ENCODE measurements at places on chromosomes 1 and 21.

- DNase-seq = no peak
Observed at GRCh38 chr1:29896791-29897714, 660.7 kb downstream of the PTPRU start.

- DNase-seq = no peak
Observed at GRCh38 chr1:5481889-5482288, 510.3 kb downstream of the NPHP4 start.

DNA sequence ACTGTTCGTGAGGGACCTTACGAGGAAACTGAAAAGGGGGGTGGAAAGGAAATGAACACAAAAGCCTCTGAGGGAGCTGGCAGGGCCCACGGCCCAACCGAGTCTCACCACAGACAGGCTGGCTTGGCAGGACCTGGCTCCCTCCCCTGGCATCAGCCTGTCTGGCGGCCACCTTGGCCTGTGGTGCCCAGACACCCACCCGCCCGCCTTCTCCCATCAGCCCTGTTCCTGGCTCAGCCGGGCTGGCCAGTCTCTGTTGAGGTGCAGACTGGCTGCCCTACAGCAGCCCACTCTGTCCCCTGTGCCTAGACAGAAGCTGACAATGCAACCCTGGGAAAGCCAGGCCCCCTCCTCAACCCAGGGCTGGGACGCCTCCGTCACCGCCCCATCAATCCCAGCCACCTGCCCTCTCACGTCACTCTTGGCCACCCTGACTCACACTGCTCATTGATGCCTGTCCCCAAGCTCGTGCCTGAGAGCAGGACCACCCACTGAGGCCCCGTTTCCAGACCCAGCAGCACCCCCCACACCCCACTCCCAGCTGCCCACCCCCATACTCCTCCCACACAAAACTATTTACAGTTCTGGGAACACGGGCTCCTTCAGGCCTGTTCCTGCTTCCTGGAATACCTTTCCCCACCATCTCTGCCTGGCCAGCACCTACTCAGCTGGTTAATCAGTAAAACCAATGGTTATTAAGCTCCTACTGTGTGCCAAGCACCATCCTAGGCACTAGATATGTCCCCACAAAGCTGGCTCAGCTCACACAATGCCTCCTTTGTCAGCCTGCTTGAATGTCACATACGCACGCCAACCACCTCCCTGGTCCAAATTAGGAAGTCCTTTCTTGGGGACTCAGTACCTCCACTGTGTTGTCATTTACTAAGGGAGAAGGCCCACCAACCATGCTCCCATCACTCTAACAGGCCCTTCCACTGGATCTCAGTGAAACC is 22.7 kb downstream of the SDC3 start:
- no peak for DNase-seq

DNA sequence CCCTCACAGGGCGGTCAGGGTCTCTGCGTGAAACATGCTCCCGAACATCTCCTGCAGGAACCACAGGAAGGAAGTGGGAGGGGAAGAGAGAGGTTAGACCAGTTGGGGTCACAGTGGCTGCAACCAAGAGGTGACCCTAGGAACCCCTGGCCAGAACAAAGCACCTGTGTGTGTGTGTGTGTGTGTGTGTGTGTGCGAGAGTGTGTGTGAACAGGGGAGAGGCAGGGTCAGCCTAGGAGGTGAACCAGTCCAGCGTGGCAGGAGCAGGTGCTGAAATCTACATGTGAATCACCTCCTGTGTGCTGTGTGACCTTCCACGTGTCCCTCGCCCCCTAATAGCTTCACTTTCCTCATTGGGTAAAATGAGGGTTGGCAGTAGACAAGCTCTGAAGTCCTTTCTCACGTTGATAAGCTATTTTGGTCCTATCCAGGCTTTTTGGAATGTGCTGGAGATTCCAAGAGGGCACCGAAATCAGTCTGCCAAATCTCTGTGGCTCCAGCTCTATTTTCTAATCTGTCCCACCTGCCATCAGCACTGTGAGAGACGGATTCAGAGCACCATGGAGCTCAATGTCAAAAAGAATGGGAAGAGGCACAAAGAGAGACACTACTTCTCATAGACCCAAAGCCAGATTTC is 27.8 kb downstream of the SLC26A9 start:
- no peak for DNase-seq

- DNase-seq = no peak
Observed at GRCh38 chr1:200912737-200913407, 18.2 kb downstream of the INAVA start.

- no peak for DNase-seq
Observed at GRCh38 chr1:86155807-86156565, 586 bp downstream of the COL24A1 start.

- DNase-seq = no peak
Observed at GRCh38 chr1:178579562-178579961, 66.7 kb downstream of the TEX35 start.

- peak; percentile 50 for DNase-seq
Observed at GRCh38 chr1:36088577-36089392, at the start of gene ADPRS. Gene ADPRS, plus strand, starts transcription at chr1:36088892. Its CDS starts 13 bp downstream, at chr1:36088905.

- DNase-seq = no peak
Observed at GRCh38 chr21:29185172-29185571, 54.7 kb downstream of the MAP3K7CL start.

- no peak for DNase-seq
Observed at GRCh38 chr1:166354406-166354805, 187.6 kb upstream of the FAM78B start.

GRCh38 chr1:198649232-198649967 is 10.6 kb downstream of the PTPRC start:
- no peak for DNase-seq

DNA sequence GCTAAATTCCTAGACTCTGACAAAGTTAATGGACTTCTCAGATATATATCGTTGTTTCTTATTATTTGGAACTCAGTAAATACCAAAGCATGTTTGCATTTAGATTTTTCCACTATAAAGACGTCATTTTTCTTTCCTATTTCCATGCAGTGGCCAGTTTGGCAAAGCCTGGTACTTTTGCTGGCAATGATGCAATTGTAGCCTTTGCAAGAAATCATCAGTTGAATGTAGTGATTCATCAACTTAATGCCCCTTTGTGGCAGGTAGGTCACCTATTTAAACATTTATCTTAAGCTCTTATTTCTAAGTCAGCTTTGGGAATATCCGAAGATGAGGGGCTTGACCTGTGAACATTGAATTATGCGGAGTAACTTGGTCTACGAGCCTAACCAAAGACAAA is 12.0 kb downstream of the OTUD3 start:
- DNase-seq = no peak

- no peak for DNase-seq
Observed at GRCh38 chr1:38028105-38028591, 15.6 kb downstream of the UTP11 start.

GRCh38 chr21:39818557-39818956 is 48.7 kb upstream of the PCP4 start:
- DNase-seq = no peak

DNA sequence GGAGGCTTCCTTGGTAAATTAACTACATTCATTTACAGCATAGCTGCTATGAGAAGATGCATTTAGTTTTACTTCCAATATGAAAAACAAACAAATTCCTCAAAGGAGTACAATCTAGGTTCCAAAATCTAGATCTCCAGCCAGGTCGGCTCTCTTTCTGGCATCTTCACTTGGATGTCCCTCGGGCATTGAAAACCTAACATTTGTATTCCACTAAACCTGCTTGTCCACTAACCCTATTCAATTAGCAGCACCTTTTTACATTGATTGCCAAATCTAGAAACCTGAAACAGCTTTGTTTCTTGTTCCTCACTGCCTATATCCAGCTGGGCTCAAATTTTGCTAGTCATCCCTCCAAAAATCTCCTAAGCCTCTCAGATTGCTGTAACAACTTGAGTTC is 14.3 kb upstream of the CXADR start:
- no peak for DNase-seq

GRCh38 chr21:44880405-44881197 is 7.1 kb upstream of the PTTG1IP start:
- no peak for DNase-seq

All from kidney epithelial cell (primary cell).